ENCODE measurements at places on chromosomes 2 and 18.

DNA sequence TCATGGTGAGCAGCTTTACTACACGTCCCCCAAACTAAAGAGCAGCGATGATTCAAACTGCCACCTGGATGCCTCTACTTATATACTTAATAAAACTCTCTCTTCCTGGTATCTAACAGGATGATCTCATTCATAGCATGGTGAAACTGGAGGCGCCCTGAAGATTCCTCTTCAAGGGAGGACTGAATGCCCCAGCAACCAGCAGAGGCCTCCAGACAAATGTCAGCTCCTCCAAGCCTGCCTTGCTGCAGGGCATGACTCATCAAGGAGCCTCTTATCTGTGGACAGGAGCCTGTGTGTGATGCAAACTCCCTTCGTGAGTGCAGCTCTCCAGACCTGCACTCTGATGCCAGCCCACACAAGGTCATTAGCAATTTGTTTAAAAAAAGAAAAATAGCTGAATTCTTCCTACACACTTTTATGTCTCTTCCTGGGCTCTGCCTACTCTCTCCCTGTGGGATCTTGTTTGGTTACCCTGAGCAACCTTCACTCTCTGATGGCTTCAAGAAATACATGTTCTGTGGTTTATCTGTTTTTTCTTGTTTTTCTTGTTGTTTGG lies 30.2 kb downstream of the LONRF2 start:
- no peak for DNase-seq

- DNase-seq = no peak
Observed at GRCh38 chr18:68640861-68641260, 74.0 kb downstream of the TMX3 start.

DNA sequence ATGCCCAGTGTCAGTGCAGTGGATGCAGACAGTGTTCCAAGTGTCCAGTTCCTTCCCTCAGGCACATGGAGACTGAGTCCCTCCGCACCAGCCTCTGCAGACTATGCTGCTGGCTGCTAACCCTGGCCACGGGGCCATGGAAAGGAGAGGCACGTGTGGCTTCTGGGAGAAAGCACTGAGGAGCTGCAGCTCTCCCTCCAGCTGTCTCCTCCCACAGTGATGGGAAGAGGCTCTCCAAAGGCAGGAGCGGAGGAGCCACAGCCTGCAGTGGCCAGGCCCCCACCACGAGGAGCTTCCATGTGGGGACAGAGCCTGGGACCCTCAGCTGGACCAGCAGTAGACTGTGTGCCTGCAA lies 141.1 kb downstream of the NDUFA10 start:
- no peak for DNase-seq

- DNase-seq = no peak
Observed at GRCh38 chr2:191404568-191404991, 159.4 kb downstream of the MYO1B start.

- DNase-seq = no peak
Observed at GRCh38 chr2:163764566-163764965, 28.8 kb upstream of the FIGN start.

DNA sequence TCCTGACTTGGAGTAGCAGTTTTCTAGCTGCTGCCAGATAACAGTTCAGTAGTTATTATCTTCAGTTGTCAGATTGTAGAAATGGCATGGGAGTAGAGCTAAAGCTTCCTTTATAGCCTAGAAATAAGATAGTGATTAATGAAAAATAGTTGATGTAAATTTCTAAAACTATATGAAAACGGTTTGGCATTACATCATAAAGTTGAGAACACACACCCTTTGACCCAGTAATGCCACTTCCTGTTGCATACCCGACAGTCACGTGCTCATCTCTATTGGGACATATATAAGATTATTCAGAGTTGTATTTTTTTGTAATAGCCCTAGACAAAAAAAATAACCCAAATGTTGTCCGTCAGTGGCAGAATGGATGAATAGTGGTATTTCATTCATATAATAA lies 39.4 kb upstream of the ASB1 start:
- no peak for DNase-seq

- DNase-seq = no peak
Observed at GRCh38 chr2:107712857-107713256, 113.8 kb upstream of the RGPD4 start.

DNA sequence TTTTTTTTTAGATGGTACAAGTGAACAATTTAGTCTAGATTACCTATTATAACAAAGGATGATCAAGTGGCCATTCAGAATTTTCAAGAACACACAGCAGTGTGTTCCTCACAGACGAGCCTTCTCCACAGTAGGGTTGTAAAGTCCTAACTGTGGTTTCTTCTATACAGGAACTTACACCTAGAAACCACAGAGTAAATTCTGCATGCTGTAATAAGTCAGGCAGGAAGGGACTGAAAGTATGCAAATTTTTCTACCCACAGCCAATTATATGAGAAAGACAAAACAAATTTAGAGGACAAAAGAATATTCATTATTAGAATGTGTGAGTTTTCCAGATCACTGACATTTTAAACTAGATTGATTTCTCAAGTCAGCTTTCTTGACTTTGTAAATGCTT lies 99.5 kb downstream of the RBMS1 start:
- no peak for DNase-seq

DNA sequence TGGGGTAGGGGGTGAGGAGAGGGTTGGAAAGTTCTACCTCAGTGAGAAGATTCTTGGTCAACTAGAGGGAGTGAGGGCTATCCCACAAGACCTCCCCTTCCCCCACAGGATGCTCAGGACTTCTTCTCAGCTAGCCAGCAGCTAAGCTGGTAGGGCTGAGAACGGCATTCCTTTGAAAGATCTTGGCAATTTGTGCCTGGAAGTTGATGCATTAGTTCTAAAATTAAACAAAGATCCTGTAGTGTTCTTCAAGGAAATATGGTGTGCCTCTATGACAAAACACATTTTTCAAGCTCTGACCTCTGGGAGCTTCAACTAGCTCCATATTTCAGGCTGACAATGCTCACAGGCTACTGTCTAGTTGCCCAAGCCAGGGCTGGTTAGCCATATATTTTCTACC lies 2.3 kb downstream of the LYPD1 start:
- no peak for DNase-seq

GRCh38 chr18:69759046-69759445 lies 188.6 kb downstream of the CD226 start:
- DNase-seq = no peak

DNA sequence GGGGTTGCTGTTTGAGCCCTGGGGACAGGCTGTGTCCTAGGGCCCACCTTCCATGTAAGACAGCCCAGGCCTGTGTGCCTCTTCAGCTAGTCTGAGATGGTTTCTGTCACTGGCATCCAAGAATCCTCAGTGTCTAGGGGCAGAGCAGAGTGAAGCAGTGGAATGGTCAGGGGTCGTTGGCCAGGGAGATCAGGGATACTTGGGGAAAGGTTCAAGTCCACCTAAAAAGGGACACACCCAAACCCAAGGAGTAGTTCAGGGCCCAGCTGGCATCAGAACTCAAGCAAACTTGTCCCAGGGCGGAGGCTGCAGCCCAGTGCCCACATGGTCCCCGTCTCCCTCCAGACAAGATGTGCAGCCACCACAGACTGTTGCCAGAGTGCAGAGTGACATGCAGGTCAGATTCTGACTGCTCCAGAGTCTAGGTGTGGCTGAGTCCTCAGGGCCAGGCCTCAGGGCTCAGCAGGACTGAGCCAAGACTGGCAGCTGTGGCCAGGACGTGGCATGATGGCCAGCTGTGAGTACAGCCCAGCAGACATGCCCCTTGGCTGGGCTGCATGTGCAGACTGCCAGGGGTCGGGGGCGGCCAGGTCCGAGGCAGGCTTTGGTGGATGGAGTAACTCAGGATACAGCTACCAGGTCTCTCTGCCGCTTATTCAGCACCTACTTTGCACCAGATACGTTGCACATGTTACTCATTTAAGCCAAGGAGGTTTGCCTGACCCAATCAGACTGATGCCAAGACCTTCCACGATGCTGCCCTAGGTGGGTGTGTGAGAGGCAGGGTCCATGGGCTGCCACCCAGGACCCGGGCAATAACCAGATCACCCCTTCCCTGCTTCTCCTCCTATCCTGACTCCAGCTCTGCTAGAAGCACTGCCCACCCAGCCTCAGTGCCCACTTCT lies 146.6 kb downstream of the SMAD7 start:
- no peak for DNase-seq

DNA sequence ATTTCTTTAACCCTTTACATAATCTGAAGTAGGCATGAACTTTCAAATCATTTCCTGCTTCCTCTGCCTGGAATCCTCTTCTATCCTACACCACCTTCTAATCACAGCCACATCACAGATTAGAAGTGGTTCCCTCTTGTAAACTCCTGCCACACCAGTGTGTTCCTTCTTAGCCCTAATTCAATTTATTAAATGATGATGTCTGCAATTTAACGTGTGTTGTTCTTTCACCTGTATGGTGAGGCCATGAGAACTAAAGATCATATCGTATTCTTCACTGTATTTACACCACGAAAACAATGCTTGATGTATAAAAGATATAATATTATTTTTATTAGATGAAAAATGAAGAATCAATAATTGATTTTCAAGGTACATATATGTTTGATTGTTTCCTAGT lies 494.3 kb downstream of the EPHA4 start:
- DNase-seq = no peak

GRCh38 chr2:11433822-11434221 lies 32.1 kb downstream of the E2F6 start:
- DNase-seq = no peak

DNA sequence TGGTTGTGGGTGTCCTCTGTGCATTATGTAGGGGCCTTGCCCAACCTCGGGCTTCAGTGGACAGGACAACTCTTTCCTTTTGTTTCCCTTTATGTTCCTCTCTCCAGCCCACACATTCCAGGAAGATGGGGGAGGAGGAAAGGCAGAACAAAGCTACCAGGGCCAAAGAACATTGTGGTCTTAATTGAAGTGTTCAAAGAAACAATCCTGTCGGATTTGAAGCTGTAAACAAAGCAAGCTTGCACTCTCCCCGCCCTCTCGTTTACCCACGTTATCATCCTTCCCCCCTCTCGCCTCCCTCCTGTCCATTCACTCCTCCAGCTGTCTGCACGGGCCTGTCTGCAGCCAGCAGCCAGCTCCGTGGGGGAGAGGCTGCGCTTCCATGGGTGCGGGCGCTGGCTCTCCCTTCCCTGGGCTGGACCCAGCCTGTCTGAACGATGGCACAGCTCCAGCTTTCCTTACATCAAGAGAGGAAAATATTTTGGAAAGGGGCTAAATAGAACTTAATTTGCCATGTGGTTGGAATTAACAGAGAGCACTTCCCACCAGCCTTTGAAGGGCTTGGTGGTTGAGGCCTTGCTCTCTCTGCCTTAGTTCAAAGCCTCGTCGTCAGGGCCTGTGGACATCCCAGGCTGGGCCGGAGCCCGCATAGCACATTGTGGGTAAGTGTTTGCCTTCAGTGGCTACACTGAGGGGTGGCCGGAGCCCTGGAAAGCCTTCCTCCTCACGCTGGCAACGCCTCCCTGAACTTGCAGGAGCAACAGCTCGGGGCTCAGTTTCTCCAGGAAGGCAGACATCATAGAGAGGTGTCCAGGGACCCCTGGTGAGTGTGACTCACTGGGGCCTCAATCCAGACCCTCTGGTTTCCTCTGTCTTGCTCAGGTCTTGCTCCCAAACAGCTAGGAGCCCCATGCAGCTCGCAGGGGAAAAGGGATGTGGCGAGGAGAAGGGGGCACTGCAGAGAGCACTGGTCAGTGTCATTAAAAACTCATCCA lies 60.6 kb upstream of the HS6ST1 start:
- DNase-seq = no peak

DNA sequence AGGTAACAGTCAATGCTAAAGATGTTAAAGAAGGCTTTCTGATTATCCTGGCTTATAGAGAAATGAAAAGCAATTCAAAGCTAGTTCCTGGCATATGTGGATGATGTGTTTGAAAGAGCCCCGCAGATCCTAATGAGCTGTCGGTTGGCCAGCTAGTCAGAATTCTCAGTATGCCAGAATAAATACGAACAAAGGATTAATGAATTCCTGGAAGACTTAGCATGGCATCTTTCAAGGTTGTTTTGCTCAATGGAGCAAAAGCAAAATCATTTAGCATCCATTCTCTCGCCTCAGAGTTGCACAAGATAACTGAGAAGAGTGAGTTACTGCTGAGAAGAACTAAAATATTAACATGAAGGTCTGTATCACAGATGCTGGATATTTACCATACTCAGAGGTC lies 307.6 kb downstream of the RIT2 start:
- no peak for DNase-seq

DNA sequence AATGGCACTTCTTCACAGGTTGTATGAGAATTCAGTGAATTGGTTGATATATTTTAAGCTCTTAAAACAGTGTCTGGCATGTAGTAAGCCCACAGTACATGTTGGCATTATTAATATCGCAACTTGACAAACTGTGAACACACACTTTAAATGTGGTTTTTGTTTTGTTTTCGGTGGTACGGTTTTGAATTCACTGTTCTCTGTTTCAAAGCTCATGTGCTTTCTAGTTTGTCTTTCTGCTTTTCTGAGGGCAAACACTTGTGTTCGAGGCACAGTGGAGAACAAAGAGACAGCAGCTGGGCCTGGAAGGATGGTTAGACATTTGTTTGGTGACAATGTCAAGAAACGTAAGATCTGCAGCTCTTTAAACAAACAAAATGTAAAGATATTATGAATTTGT lies 276.5 kb upstream of the MC4R start:
- DNase-seq = no peak

DNA sequence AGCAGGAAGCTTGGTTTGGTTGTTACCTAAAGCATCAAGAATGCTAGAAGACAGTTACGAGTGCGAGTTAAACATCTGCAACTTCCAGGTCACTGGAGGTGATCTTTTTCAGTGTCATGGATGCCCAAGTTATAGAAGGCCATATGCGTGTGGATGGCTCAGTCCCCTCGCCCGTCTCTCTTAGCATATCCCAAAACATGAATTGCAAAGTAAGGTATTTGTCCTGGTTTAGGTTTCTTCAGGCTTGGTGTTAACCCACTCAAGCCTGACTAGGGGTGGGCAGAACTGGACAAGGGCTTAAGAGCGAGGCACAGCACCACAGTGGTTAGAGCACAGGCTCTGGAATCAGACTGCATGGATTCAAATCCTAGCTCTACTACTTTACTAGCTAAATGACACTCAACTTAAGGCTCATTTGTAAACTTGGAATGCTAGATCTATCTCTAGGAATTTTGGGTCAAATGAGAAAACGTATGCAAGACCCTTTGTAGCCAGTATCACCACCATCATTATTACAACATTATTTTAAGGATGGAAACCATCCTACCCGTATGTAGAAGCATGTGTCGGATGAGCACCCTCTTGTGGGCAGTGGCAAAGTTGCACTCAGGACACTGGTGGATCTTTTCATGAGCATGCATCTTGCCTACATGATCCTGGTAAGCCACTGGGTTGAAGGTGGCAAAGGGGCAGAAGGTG lies 11.2 kb downstream of the ZNF142 start:
- peak; percentile 26 for DNase-seq
